ENCODE measurements at places on chromosomes 1 and 21.

GRCh38 chr1:67818162-67818561, 15.1 kb downstream of the GNG12 start:
- DNase-seq = no peak
- H3K27me3 ChIP-seq = no peaks in the 10 kb centered on the region
- no peak overlapping the region for H3K4me3 ChIP-seq
- H3K4me1 ChIP-seq = peaks cover 30% of the 10 kb centered on the region
- H3K27ac ChIP-seq = no peak overlapping the region
- H3K36me3 ChIP-seq = no peaks in the 10 kb centered on the region

DNA sequence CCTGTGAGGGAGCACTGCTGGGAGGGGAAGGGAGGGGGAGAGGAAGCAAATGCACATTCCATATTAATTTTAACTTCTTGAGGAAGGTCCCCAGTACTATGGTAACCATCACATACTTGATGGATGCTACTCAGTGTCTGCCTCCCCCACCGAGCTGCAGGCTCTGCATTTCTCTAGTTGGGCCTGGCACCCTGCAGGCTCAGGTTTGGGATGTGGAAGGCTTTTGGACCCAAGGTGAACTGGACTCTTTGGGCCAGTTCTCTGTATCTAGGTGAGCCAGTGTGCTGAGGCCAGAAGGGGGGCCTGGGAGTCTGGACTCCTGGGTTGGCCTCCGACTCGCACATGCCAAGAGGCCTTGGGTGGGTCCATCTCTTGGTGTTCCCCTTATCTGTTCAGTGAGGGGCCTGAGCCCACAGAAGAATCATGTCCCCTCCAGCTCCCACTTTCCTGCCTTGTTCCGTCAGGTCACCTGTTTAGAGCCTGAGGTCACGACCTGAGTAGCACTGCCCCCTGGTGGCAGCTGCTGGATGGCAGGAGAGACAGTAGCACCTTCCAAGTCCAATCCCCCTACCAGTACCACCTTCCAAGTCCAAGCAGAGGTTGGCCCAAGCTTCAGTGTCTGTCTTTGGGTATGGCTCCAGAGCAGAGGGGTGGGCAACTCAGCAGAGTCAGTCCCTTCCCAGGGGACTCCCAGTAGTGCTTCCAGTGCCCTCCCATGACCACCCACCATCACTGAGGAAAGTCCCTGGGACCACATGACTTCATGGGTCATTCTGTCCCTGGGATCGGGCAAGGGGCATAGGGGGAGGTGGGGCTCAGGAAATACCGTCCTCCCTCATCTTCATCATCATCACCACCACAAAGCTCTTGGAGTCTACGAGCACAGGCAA, 241.8 kb downstream of the TRABD2B start:
- no peak overlapping the region for H3K4me3 ChIP-seq
- H3K36me3 ChIP-seq = no peaks in the 10 kb centered on the region
- H3K27ac ChIP-seq = no peak overlapping the region
- peak; percentile 20 for DNase-seq
- no peaks in the 10 kb centered on the region for H3K27me3 ChIP-seq

DNA sequence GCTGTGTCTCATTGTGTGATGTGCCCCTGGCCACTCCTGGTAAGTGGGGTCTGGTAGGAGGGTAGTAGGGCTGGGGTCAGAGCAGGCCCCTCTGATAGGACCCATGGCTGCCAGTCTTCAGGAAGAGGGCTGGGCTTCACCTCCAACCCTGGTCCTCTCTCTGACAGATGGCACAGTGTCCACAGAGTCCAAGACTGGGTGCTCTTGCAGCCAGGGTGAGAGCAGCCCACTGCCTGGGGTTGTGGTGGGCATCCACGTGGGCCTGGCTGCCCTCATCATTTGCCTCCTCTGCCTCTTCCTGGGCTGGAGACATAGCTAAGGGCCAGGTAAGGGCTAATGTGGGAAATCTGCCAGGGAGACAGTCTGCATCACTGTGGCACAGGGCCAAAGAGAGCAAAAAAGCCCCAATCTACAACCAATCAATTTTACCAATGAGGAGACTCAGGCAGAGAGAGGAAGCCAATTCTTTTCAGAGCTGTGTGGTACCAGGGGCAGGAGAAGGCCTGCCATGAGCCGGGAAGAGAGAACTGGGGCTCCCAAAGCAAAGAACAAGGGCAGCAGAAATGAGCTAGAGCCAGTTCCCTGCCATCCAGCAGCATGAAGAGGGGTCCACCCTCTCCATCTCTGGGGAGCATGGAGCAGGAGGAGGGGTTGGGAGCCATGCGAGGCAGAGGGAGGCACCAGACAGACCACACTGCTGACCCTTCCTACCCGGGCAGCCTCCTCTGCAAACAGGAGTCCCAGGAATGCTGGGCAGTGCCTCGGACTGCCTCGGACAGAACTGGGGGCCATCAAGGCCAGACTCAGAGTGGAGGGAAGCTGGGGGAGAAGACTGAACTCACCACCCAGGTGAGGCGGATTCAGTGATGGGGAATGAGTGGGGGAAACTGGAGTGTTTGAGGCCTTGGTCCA, 26.8 kb downstream of the SLC27A3 start:
- 0 out of 2 replicates have a peak, but pooled peaks cover under 1% of the 10 kb centered on the region for H3K36me3 ChIP-seq
- no peak for DNase-seq
- no peaks in the 10 kb centered on the region for H3K27me3 ChIP-seq
- no peak overlapping the region for H3K27ac ChIP-seq

DNA sequence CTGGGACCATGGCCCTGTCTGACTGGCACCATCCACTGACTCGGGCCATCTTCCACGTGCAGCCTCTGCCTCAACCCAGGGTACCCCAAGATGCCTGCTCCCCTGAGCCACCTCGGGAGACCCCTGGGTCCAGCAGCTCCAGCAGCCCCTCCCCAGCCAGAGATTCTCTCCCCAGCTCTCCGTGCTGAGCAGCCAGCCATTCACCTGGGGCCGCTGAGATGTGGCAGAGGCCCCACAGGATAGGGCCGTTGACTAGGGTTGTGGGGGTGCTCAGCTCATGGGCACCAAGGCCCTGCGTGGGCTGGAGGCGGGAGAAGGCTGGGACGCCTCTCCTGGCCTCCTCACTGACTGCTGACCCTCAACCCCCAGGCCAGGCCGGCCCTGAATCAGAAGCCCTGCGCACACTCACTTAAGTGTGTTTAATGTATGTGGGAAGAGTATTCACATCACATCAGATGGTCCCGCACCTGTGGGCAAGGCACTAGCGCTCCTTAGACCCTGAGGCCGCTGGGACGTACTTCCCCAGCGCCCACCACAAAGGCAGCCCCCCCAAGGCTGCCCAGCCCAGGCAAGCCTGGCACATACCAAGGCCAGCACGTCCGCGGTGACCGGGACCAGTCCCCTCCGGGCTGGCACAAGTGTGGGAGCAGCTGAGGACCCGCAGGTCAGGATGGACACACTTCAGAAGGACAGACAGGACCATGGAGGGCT, 27.8 kb downstream of the SLC19A1 start:
- no peaks in the 10 kb centered on the region for H3K27me3 ChIP-seq
- H3K27ac ChIP-seq = no peak overlapping the region
- no peak overlapping the region for H3K4me3 ChIP-seq
- H3K36me3 ChIP-seq = no peaks in the 10 kb centered on the region

DNA sequence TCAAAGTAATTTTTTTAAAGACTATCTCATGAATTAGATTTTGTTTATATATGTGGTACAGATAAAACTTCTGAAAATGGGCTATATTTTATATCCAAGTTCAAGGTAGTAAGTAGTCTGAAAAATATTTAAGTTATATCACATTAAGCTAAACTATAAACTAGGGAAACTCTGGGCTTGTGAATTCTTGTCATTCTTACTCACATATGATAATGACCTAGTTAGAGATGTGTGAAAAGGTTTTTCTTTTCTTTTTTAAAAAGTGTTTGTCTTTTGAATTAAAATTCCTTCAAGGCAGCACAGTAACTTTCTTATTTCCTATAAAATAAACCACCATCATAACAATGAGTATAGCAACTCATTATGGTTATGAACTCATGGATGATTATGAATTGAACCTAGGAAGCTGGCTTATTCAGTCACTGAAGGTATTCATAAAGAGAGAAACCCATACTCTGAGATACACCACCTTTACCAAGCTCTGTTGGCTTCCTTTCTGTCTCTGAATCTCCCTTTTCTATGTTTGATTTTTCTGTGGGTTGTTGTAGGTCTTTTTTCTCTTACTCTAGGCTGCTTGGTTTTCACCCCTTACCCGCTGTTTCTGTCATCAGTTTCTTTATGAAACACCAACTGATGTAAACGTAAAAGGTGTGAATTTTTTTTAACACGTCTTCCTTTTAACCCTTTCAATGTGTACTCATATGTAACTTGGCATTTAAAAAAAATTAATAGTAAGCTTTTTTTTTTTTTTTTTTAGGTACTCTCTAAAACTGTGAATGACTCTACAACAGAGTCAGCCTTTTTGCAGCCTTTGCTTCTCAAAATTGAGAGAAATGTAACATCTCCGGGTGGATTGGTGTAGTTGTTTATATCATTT, 25.2 kb downstream of the IL12RB2 start:
- H3K4me1 ChIP-seq = no peaks in the 10 kb centered on the region
- DNase-seq = no peak
- peaks cover 4% of the 10 kb centered on the region for H3K27me3 ChIP-seq
- no peaks in the 10 kb centered on the region for H3K36me3 ChIP-seq
- H3K4me3 ChIP-seq = no peak overlapping the region
- no peak overlapping the region for H3K27ac ChIP-seq
